ENCODE measurements at places on chromosomes 11 and 22.
A peak's percentile ranks its signal among the peaks of the same experiment; 100 is the strongest.

DNA sequence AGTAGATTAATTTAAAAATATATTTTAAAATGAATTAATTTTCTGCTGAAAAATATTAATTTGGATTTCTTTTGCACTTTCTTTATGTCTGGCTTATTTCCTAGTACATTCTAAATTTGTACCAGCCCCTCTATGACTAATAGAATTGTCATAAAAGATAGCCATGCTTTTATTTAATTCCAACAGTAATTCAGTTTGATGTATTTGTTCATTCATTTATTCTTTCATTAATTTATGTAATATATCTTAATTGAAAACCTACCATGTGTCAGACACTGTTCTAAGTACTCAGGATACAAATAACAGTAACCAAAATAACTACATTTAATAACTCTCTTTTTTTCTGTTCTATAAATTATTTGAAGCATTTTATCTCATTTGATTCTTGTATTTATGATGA is 264.0 kb upstream of the CCDC179 start:
- no peak for DNase-seq

DNA sequence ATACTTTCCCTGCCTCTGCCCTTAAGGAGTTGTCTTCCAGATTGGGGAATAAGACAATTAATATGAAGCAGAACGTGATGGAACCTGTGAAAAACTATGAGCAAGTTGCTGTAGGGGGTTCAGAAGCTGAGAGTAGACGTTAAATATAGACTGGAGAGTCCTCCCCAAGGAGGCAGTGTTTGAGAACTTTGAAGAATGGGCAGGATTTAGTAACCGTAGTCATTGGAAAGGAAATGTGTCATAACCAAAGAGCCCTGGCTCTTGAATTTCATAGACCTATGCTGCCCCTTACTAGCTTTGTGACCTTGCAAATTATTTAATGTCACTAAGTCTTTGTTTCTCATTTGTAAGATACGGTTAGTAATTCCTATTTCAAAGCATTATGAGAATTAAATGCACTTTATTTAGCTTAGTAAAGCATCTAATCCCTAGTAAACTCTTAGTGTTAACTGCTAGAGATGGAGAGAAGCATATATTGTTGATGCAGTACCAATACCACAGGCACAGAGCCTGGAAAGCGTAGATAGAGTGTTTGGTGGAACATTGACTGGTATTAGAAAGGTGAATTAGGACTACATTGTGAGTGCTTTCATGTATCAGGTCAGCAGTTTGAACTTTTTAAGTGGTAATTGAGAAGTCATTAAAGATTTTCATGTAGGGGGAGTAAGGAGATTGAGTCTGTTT is 54.1 kb downstream of the MCAM start:
- peak; percentile 32 for DNase-seq

- no peak for DNase-seq
These were observed 2.7 kb upstream of the OR2D2 start for GRCh38 chr11:6895010-6895409.

- DNase-seq, result peak; percentile 35
These were observed 23.9 kb downstream of the MYO7A start for GRCh38 chr11:77151804-77152509.

GRCh38 chr11:1129143-1129610 is 28.6 kb upstream of the MUC5AC start:
- DNase-seq, result no peak

DNA sequence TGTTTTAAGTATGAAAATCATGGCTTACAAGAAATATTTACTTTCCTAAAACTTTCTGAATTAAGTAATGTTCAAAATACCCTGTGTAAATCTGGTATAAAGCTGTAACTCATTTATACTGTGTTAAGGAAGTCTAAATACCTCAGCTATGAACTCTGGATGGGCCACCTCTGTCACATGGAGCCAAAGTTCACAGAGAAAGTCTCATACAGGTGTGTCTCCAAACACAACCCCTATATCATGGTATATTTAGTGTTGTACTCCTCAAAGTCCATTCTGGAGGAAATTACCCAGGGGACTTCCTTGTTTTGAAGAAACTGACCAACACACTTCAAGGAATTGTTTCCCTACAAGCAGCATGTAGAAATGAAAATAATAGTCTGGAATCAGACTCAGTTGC is 909.2 kb upstream of the TENM4 start:
- no peak for DNase-seq
